ENCODE measurements at places on chromosomes 3 and 15. TPM values are rescaled to one million over a fixed set of nuclear protein-coding genes. Genes with fewer than 3 reads are reported as not detected.

The GPR87 gene
- not detected for total RNA-seq

The CSTA gene
- total RNA-seq: 1.3 TPM

The NKIRAS1 gene
- 3.4 TPM for total RNA-seq

The CEMIP gene
- 1.7 TPM for total RNA-seq

The SYNPR gene
- 0.15 TPM for total RNA-seq

The CHAC1 gene
- total RNA-seq: 1.8 TPM

The CRYBG3 gene
- 17.1 TPM for total RNA-seq

The HIGD2B gene
- total RNA-seq: not detected

Data from left colon (tissue), 2 donors.